ENCODE measurements at places on chromosomes 1 and 21.

GRCh38 chr1:76939050-76939816 is 72.0 kb downstream of the ST6GALNAC5 start:
- no peak for DNase-seq

GRCh38 chr1:81437213-81437612 is 363.5 kb upstream of the ADGRL2 start:
- no peak for DNase-seq

- DNase-seq, result no peak
Measured at GRCh38 chr1:197399755-197400521, 131.9 kb downstream of the CRB1 start.

DNA sequence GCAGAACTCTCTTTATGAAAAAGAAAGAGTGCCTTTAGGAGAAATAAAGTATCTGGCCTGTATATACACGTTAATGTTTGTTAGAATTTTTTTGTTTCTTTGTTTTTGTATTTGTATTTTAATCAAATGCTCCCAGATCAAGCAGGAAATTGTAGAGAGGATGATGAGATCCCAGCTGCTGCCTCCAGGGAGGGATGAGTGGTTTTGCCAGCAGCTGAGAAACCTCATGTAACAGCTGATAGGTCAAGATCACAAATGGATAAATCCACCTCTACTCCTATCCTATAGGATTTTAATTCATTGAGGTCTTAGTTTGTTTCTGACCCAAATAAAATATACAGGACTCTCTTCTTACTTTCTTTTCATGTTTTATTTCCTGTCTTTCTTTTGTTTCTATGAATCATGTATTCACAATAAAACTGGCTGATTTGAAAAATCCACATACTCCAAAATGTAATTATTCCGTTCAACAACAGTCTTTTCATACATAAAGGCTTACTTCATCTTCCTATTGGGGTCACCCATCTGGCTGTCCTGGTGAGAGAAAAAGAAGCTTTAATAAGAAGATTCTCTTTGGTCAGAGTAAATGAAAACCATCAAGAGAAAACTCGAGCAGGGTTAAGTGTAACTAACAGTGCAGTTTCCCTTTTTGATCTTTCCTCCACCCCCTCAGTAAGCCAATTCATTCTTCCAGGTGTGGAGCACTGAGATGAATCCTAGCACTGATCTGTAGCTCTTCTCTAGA is 129.3 kb upstream of the PLPPR5 start:
- no peak for DNase-seq

GRCh38 chr1:220372451-220372850 is 100.2 kb upstream of the RAB3GAP2 start:
- DNase-seq, result no peak

- DNase-seq, result no peak
Measured at GRCh38 chr21:41228006-41228370, 60.0 kb downstream of the BACE2 start.

DNA sequence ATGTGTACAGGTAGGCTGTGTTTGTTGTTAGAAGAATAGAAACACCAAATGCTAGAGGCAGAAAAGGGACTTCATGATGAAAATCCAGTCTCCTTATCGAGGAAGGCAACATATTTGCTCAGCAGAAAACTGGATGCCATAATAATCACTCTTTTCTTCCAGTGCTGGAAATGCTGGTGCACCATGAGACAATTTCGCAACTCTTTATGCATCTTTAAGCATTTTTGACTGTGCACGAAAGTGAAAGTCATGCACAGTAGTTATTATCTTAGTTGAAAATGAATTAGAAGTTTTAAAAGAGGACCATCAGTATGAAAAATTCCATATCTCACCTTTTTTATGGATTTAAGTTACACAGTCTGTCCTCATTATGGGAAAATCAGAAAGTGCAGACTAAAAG is 29.1 kb downstream of the SMYD2 start:
- DNase-seq, result no peak

DNA sequence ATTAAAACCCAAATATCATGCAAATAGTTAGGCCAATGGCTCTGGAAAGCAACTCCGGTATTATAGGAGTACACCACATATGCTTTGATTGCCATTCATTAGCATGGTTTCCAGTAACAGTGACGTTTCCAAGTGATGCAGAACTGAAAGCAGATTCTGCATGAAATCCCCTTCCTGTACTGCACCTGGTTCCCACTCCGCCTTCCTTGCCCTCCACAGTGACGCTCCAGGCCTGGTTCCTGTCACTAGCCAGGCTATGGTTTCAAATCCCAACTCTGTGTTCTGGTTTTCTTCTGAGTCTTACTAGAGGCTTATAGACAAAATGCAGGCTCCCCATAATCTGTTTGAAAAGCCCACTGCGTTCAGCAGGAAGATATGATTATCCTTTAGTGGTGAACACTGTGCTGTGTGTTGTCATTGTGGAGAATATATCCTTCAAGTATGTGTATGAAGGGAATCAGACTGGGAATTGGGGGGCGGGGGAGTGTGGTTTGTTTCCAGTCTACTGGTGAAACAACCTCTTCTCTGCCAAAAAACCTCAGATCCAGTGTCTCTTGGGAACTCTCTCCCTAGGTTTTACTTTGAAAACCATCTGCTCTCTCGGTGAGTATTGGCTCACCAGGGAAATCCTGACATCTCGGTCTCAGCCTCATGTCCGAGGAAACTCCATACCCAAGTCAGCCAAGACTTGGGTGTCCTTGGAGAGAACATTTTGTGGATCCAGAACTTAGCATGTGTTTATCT is 78.7 kb downstream of the TYW3 start:
- no peak for DNase-seq

GRCh38 chr1:154431586-154432373 is 26.6 kb downstream of the IL6R start:
- DNase-seq, result no peak

- DNase-seq, result no peak
Measured at GRCh38 chr21:44868707-44869106, 4.8 kb downstream of the PTTG1IP start.

- no peak for DNase-seq
Measured at GRCh38 chr1:201125800-201126199, 1.2 kb downstream of the ASCL5 start.
